Anterior cingulate cortex (tissue), 58 donors: ENCODE measurements at places on chromosomes 7 and 10.

DNA sequence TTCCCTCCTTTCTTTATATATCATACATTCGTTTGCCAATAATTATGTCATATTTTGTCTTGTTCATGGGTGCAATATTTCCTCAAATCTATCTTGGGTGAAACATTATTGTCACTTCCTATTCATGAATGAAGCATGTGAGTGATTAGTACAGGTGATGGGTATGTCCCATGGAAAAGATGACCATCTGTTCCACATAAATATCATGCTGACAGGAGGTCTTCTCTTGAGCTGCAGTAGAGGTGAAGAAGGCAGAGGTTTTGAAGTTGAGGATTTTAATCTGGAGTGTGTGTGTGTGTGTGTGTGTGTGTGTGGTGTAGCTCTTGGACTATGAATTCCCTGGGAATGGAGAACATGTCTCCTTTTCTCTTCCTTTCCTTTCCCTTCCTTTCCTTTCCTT, 350.5 kb upstream of the CHRM2 start:
- no peak for DNase-seq

DNA sequence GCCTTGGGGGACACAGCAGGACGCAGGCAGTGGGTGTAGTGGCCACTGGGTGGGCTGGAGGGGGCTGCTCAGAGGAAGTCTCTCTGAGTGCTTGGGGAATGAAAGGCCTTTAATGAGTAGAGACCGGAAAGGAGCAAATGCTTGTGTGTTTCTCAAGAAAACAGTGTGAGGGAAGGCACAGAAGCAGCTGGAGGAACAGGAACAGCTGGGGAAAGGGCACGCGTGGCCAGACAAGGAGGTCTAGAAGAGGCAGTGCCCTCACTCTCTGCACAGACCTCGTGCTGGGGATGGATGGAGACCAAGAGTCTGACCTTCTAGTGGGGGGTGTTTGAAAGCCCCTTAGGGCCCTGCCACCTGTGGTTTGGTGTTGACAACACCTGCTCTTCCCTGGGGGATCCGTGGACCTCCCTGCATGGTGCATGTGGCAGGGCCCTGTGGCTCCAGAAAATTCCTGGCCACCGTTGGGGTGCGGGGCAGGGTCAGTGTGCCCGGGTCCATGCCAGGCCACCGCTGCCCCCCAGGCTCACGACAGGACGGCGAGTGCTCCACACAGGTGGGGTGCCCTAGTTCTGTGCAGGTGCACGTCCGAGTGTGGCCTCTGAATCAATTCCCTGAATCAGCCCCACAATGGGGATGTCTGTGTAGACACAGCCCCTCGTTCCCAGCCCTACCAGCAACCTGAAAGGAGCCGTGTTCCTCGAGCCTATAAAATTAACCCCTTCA, 25.9 kb upstream of the FAM20C start:
- no peak for DNase-seq

DNA sequence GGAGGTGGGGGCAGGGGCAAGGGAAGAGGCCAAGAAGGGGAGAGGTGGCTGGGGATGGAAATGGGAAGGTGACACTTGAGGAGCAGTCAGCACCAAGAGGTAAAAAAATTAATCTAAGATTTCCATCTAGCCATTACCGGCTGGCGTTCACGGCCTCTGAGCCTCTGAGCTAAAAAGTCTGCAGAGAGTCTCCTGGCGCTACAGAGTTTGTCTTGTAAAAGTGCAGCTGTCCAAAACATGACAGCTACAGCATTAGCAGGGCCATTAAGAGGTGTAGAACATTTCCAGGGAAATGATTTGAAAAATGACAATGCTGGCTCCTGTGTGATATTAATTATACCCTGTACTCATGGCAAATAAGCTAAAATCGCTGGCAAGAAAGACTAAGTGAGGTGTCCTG, 167.6 kb downstream of the LRMDA start:
- DNase-seq = no peak

GRCh38 chr10:17808971-17809841, at the start of gene MRC1:
MRC1 (plus strand) TSS chr10:17809348; CDS start chr10:17809466, 118 bp downstream.
- no peak for DNase-seq

DNA sequence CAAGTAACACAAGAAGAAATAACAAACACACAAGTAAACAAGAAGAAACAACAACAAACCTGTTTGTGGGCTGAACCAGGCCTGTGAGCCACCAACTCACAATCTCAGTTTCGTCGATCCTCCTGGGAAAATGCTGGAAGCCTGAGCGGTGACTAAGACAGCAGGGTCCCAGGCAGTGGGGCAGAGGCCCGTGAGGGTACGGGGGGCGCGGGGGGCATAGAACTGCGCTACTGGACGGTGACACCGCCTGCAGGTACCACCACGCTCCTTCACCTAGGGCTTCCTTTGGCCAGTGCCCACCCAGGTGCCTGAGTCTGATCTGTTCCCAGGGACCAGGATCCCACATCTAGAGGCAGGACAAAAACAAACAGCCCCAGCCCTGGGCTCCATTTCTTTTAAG, 3.4 kb upstream of the CALN1 start:
- DNase-seq = no peak
